HFF-Myc (cell line): ENCODE measurements at places on chromosomes 2 and 18.

- DNase-seq: no peak
Observed at GRCh38 chr2:203973000-203973399, 36.4 kb downstream of the ICOS start.

DNA sequence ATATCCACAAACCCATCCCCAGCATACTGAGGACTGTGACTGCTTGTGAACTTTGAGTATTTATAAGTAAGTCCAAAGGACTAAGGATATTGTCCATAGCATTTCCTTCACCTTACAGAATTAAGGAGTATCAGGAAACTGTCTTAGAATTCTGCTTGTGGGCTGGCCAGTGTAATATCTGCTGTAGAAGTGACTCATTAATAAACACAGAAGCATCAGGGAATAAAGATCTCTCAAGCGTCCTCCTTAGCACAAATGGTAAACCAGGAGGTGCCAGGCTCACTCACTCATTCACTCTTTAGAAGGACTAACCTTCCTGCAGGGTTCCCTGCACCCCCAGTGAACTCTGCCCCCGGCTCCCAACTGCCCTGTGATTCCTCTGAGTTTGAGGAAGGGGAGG, 31.0 kb downstream of the CCDC68 start:
- no peak for DNase-seq

GRCh38 chr2:24482251-24482971, 8.6 kb upstream of the NCOA1 start:
- DNase-seq: no peak

GRCh38 chr2:26891-27290, 19.4 kb downstream of the FAM110C start:
- DNase-seq: no peak

DNA sequence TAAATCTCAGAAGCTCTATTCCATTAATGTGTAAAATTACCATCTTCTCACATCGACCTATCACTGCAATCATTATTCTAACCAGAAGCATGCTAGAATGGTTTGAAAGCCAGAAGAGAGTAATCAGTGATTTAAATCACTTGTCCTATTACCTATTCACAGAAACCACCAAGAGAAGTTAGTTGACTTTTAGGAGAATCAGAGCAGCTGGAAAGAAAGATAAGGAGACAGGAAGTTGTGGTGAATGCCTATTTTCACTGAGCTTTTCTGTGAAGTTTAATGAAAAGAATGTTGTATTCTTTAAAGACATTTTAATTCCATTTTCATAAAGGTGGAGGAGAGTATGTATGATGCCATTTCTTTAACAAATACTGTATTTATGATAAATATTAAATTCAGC, 352.6 kb upstream of the CRIM1 start:
- DNase-seq: no peak

DNA sequence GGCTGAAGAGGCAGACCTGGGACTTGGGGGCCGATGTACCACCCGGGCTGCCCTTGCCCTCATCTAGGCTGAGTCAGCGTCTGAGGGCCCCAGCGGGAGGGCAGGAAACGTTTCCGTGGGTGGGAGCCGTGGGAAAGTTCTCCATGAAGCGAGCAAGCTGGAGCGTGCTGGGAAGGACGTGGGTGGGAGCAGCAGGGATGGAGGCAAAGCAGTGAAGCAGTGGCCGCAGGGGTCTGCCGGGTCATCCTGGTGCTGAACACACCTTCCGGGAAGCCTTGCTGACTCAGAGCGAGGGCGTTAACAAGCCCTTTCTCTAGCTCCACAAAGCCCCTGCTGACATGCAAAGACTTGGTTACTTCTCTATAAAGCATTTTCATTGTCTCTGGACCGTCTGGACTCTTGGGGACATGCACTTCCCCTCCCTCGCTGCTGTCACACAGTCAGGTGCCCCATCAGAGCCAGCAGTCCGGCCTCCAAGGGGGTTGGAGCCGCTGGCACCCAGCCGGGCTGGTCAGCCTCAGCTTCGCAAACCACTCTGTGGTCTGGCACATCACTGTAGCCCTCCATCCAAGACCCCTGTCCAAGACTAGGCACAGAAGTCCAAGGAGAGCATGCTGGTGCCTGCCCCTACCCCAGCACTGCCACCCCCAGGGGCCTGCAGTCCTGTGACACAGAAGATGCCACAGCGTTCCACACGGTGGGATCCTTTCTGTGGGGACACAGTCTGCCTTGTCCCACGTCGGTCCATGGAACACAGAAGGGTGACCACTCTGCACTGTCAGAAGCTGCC, 115.1 kb upstream of the GPC1 start:
- DNase-seq: peak; percentile 71

DNA sequence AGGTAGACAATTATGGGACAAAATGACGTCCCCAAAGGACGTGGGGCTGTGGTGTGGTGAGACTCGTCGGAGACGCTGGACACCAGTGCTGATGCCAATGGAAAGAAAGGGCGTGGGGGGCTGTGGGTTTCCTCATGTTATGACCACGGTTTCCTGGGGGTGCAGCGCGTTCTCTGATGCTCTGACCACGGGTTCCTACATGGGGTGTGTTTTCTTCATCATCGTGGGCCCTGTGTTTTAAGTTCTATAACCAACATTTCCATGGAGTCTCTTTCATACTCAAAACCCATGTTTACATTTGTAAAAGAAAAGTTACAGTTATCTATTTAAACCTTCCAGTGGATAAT, 141.6 kb downstream of the RTP5 start:
- no peak for DNase-seq

DNA sequence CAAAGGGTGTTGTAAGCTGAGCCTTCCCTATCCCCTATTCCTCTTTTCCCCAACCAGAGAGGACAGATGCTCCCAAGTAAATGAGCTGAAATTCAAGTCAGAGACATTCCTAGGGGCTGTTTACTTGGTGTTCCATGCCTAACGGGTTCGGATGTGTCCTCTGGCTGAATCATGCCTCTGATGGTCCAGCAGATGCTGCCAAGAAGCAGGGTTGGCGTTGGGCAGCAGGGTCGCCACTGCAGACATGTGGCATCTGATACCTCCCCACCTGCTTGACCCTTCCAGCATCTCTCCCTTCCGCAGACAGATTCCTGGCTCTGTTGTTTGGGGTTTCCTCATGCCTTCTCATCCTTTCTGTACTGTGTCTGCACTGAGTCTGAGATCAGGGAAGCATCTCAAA, 108.3 kb downstream of the HNRNPLL start:
- no peak for DNase-seq

DNA sequence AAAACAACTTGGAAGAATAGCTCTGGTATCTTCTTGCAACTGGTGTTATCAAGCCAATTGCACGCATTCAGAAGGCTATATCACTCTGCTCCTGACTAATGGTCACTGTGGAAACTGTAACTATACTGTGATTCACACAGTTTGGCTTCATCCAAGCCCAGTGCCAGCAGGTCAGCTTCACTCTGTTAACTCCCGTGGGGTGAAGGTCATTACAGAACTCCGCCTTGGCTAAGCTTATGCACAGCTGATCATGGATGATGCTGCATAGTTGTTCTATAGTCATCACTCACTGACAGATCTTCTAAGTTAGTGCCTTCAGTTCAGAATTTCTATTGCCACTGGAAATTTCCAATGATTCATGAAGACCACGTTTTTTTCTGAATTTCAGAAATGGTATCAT, 497.2 kb upstream of the NETO1 start:
- DNase-seq: peak; percentile 6

GRCh38 chr2:160505256-160505655, 11.6 kb upstream of the RBMS1 start:
- DNase-seq: no peak

DNA sequence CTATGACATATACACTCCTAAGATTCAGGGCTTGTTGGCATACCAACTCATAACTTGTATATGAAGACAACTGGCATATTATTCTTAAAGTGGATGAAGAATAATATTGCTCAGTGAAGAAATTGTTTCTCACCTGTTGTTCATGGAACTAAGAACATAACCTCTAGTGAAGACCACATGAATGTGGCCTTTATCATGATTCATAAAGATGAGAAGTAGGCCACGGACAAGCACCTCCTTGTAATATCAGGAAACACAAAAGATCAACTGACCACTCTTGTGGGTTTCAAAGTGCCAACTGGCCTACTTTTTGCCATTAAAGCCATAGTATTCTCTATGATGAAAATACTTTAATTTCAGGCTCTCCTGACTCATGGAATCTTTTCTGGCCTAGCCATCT, 407.4 kb downstream of the GRB14 start:
- DNase-seq: no peak

DNA sequence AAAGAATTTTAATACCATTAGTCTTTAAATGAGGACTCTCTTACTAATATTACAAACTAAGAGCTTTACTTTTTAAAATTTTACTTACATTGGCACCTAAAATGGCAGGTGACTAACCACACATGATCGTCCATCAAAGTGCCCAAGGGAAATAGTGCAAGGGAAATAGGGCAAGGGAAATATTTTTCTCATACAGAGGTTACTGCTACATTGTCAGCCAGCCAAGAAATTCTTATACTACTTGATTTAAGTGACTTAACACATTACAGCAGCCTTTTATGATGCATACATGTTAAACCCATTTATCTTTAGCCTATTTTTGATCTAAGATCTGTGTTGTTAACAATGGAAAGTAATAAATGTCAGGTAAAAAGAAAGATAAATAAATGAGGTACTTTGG, 587.2 kb upstream of the PKDCC start:
- DNase-seq: no peak

- DNase-seq: no peak
Observed at GRCh38 chr2:8412586-8412985, 269.3 kb upstream of the ID2 start.

DNA sequence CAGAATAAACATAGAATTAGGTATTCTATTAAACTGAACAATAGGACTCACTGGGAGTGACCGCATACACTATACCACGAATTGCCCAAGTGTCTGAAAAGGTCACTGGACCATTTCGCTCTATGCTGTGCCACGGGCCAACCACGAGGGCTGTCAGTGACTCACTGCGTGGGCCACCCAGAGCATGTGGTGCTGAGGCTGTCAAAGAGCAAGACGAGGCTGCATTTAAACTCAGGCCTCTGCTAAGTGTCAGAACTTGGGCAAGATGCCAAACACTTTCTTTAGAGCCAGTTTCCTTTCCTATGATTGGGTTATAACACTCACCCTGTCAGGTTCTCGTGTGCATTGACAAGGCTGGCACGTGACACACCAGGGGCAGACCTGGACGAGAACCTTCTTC, 97.5 kb downstream of the SH3YL1 start:
- DNase-seq: no peak

DNA sequence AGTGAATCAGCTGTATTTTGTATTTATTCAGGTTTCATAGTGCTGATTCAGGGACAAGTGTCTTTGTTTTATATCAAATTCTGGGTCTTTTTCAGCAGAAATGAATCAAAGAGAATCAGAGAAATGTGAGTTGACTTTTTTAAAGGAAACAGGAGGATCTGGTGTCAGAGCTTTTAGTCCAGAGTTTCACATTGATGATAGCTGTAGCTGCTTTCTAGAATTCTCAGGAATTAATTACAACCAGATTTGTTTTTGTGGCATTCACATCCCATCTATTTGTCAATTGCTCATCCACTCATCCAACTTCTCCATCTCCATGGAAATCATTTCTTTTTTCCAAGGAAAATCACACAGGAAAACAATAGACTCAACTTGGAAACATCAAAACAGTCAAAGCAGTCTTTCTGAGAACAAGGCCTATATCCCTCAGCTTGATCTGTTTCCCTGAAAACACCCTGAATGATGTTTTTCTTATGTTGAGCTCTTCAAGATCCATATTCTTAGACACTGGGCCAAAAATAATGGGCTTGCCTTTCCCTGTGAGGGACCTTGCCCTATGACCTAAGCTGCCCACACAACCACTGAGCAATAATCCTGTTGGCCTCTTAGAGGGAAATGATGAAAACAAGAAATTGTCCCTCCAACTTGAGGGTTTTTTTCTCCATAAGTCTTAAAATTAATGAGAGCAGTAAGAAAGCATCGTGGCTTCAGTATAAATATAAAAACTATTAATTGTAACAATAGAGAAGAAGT, 249.5 kb upstream of the FN1 start:
- peak; percentile 29 for DNase-seq

DNA sequence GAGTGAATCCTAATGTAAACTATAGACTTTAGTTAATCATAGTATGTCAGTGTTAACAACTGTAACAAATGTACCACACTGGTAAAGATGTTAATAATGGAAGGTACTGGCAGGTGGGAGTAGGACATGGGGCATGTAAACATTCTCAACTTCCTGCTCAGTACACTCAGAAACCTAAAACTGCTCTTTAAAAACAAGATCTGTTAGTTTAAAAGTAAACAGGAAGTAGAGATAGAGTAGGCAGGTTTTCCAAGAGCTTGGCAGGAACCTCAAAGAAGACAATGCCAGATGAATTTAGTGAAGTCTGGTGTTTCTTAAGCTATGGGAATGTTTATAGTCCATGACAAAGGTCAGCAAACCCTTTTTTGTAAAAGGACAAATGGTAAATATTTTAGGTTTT, 46.6 kb downstream of the CCDC138 start:
- DNase-seq: peak; percentile 20

DNA sequence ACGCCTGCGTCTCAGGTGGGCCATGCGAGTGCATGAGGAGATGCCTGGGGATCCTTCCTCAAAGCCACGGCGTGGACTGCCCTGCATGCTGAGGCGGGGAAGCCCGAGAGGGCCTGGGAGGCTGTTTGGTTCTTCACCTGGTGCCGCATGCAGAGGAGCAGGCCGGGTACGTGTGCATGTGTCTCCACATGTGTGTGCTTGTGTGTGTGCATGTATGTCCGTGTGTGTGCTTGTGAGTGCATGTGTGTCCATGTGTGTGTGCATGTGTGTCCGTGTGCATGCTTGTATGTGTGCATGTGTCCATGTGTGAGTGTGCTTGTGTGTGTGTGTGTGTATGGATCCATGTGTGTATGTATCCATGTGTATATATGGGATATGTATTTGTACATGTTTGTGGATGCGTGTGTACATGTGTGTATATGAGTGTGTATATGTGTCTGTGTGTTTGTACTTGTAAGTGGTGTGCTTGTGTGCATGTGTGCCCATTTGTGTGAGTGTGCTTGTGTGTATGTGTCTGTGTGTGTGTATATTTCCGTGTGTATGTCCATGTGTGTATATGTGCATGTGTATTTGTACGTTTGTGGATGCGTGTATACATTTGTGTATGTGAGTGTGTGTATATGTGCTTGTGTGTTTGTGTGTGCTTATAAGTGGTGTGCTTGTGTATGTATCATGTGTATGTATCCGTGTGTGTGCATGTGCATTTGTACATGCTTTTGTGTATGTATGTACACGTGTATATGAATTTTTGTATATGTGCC, 79.0 kb downstream of the PTGR3 start:
- no peak for DNase-seq

DNA sequence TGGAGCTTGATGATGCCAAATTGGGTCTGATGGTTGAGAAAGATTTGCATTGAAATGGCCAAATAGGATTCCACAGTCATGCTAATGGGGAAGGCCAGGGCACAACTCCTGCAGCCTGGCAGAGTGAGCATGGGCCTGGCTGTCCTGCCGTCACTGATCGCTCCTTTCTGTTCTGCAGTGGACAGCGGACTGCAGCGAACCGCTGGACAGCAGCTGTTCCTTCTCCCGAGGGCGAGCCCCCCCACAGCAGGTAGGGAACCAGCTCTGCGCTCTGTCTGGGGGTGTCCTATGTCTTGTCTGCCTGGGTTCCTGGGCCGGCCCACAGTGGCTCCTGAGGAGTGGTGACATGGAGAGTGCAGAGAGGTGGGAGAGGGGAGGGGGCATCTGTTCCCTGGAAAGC, 97.6 kb downstream of the CTIF start:
- DNase-seq: no peak
